Stimulated activated CD8-positive, alpha-beta memory T cell treated with anti-CD3 and anti-CD28 coated beads, Interleukin-7, amount 100 ng/mL, for 1 hour (primary cell): ENCODE measurements at places on chromosomes 4 and X.

GRCh38 chr4:23728393-23728792 lies 161.5 kb downstream of the PPARGC1A start:
- DNase-seq = no peak

DNA sequence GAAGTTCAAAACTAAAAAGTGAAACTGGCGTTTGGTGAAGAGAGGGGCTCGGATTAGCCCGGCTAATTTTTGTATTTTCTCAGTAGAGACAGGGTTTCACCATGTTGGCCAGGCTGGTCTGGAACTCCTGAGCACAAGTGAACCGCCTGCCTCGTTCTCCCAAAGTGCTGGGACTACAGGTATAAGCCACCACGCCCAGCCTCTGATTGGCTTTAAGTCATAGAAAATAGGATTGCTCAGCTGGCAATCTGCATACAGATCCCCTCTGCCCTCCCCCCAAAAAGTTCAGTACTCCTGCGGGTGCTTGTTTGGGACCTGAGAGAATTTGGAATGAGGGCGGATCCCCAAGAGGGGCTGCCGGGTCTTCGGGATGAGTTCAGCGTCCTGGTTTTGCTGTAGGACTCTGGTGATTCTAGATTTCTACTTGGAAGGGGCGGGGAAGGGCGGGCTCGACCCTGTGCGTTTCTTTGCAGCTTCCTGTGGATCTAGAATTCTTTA lies 537 bp upstream of the PRKX start:
- DNase-seq = no peak

DNA sequence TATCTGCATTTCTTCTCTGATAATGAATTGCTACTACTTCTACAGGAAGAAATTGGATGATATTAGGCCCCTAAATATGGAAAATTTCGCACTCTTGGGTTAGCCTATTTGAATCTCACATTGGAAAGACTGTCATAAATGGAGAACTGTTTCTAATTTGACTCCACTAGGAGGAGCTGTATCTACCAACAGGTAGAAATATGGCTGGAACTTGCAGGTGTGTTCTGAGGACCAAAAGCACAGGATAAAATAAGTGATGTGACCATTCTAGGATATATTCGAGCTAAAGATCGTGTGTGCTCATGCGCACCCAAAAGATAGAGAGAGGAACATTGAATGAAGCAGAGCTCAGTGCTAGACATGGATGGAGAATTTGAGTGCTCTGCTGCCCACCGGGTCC lies 4.8 kb upstream of the NKAP start:
- DNase-seq = no peak

DNA sequence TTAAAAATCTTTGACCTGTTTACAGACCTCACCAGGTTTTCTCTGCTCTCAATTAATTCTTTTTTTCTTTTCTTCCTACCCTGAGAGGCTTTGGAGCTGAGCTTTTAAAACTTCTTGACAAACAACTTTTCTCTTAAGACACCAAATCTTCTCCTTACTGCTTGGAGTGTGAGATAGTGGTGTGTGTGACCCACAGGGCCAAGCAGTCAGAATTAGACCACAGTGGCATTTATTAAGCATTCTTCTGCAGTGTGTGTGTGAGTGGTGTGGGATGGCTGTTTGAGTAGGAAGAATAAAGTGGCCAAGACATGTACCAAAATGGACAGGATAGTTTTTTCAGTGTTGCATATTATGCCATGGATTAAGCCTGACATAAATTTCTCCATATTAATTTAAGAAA lies 665.1 kb downstream of the RAPGEF2 start:
- DNase-seq = no peak

GRCh38 chr4:147060151-147060931 lies 114.7 kb upstream of the TTC29 start:
- DNase-seq = no peak

- no peak for DNase-seq
Observed at GRCh38 chr4:173499658-173500535, 30.1 kb downstream of the HAND2 start.

DNA sequence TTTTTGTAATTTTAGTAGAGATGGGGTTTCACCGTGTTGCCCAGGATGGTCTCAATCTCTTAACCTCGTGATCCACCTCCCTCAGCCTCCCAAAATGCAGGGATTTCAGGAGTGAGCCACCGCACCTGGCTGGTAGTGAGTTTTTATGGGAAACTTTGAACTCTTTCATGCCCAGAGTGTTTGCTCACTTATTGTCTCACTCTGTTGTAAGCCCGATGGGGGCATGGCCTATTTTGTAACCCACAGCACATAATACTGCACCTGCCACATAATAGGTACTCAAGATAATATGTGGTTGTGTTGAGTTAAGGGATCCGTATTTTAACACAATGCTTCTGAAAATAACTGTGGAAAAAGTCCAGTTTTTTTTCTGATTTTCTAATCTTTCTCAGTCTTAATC lies 109.6 kb upstream of the GIMD1 start:
- no peak for DNase-seq

DNA sequence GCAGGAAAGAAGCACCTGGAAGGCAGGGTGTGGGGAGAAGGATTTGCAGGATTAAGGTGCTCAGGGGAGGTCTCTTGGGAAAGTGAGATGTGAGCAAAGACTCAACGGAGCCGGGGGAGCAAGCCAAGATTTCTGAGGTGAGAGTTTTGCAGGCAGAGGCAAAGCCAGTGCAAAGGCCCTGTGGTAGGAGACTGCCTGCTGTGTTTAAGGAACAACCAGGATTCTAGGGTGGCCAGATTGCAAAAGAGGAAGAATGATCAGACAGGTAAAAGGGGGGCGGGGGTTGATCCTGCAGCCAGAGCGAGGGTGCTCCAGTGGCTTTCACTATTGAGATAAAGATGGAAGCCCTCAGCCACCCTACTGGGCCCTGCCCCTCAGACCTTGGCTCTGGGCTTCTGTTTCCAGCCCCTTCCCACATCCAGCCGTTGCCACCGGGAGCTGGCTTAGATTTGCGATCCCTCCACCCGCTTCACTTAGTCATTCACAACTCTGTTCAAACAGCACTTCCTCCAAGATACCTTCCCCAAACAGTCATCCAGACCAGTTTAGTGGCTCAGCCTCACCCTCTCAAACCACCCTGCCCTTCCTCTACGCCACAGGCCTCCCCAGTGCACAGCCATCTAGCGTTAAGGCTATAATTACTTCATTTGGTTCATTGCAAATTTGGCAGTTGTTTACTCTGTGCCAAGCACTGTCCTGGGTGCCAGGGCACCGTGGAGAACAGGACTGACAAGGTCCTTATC lies 23.3 kb upstream of the BCOR start:
- DNase-seq = no peak
